NCI-H2029 (cell line): ENCODE measurements at places on chromosomes 16 and 17.

- no peak for DNase-seq
Observed at GRCh38 chr16:14609716-14610115, 20.3 kb downstream of the PARN start.

- DNase-seq, result no peak
Observed at GRCh38 chr17:732902-733720, 715 bp downstream of the TLCD3A start.

GRCh38 chr16:52964290-52964689 lies 88.4 kb downstream of the CHD9NB start:
- no peak for DNase-seq

DNA sequence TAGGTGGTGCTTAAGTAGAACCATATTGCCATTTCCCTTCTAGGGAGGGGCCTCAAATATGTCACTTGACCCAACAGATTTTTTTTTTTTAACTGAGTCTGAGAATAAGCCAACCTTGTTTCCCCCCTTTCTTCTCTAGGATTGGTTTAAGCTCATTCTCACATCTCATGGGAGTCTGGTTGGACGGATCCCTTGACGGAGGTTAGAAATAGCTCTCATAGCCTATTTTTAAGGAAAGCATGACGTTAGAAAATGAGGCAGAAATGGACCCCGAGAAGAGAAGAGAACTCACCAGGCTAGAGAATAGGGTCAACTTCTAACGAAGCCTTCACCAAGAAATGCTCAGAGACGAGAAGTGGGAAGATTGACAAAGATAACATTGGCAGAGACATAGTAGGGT lies 95.1 kb upstream of the ZFHX3 start:
- no peak for DNase-seq
